T-cell (primary cell): ENCODE measurements at places on chromosomes 3 and 15.
A peak's percentile ranks its signal among the peaks of the same experiment; 100 is the strongest.

GRCh38 chr3:18033581-18034108 is 291.2 kb upstream of the TBC1D5 start:
- DNase-seq, result no peak

DNA sequence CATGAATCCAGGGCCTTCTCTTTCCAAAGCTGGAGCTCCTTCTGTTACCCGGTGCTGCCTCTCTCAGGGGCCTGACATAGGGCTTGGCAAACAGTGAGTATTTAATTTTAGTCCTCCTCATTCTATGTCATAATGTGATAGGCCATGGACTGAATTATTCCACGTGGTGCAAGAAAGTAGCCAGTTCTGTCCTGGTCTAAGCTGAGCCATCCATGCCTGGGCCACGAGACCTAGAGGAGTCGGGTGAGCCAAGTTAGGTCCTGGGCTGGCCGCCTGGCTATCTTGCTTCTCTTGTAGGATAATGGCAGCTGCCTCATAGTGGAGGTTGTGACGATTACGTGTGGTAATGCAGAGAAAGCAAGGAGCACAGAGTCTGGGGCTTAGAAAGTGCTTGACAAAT is 170.6 kb downstream of the FAM43A start:
- no peak for DNase-seq

DNA sequence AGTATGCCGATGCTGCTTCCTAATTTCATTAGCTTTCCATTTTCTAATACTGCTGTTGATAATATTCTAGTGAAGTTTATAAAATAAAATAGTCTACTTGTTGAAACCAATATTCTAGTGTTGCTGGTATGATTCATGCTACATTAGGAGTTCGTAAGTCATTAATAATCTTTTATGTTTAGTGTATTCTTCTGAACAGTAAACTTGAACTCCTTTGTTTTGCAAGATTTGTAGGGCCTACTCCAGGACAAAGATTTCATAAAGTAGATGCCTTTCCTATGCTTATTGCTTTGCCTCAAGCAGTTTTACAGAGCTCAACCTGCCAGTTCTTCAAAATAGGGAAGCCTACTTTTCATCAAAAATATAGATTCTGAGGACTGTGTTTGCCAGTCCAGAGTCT is 111.5 kb downstream of the RSRC1 start:
- no peak for DNase-seq

DNA sequence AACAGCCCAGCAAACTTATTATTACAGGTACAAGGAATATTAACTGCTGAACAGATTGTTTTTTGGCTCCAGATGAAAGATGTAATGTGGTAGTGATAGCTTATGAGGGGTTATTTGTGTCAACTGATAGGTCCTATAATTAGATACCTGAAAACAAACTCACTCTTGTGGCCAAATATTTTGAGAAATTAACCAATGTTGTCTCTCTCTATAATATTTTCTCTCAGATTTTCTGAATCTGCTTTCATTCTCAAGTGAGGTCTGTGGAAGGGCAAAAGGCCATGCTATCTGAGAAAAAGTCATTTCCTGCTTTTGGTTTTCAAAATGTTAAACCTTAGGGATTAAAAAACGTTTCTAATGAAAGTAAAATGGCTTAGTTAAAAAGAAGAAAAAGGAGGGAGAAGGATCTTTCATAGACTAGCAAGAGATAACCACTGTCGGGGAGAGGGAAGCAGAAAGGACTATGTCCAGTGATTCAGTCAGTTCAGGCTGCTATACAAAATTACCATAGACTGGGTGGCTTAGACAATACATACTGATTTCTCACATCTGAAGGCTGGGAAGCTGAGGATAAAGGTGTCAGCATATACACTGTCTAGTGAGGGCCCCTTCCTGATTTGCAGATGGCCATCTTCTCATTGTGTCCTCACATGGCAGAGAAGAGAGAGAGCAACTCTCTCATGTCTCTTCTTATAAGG is 277.5 kb upstream of the P2RY1 start:
- no peak for DNase-seq

GRCh38 chr3:129058441-129059200 is 2.0 kb upstream of the GP9 start:
- no peak for DNase-seq

- no peak for DNase-seq
Measured at GRCh38 chr15:53709821-53710220, 49.6 kb downstream of the WDR72 start.

DNA sequence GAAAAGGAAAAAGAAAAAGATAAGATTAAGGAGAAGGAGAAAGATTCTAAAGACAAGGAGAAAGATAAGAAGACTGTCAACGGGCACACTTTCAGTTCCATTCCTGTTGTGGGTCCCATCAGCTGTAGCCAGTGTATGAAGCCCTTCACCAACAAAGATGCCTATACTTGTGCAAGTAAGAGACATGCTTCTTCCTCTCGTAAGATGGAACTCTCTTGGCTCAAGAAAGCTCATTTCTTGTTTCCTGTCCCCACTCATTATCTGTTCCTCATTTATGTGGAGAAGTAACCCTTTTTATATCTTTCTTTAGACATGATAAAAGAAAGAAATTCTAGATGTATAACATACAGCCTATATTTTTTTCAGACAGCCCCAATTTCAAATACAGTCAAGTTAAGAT is 101.4 kb downstream of the KLHL25 start:
- DNase-seq, result no peak

DNA sequence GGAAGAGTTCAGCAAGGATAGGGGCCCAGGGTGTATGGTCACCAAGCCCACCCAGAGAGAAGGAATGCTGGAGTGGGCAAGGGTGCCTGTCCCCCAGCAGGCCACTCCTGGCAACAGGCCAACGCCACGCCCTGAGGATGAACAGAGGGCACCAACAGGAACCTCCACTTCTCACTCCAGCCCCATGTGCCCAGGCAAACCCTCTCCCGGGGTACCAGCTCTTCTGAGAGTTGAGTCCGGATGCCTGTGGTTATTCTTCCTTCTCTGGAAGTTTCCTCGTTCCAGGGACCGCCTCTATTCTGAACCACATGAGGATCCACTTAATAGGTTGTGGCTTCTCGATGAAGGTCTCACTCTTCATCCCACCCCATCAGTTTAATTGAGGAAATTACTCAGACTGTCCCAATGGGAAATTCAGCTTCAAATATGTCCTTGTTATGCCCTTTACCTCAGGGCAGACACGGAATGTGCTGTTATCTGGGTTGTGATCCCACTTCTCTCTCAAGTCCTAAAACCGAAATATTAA is 114.3 kb downstream of the LIPC start:
- DNase-seq, result no peak

DNA sequence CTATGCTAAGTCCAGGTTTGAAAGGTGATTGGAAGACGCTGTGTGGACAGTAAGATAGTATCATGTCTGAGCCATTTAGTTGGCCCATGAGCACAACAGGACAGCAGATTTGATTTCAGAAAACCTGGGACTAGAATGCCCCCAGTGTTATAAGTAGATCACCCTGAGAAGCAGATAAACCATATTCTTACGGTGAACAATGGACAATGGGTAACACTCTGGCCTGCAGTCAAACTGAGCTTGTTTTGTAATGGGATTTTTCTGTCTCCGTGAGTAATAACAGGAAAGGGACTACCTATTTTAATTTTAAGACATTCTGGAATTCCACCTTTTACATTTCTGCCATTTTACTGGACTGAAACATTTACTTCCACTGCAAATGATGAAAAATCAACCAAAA is 71.5 kb downstream of the LDHAL6B start:
- no peak for DNase-seq

DNA sequence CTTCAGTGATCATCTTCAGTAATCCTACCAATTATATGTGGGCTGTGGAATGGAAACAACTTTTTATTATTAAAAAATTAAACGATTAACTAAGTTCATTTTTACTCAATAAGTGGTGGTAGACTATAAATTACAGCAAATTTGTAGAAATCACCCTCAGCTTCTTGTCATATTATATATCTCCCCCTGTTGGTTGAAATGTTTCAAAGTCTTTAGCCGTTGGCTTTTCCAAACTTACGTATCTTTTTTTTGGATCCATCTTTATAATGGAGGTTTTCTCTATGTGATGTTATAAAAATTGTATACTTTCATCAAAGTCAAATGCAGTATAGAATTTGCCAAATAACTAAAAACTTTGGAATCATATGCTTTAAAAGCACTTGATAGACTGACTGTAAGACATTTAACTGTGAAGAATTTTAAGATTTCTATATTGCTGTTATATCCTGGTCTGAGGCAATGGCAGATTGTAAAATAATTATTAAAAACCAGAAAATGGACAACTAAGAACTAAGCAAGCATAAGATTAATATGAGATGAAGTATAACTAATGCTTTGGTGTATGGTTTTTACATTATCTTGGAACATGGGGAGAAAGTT is 44.7 kb downstream of the ATP11B start:
- no peak for DNase-seq

GRCh38 chr3:172953571-172953970 is 187.5 kb downstream of the SPATA16 start:
- DNase-seq, result no peak

DNA sequence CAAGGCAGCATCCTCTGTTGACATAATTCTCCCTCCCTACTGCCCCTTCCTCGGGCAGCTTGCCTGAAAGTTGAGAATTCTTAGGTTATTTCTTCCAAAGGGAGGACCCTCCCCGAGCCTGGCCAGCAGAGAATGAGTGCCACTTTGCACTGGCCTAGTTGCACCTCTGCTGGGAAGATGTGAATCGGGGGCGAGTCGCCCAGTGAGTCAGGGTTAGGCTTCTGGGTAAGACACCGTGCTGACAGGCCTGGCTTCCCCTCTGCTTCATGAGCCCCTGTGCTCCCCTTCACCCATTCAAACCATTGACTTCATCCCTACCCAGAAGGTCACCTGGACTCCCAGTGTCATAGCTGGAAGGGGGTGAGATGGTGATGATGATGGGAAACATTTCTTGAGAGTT is 82.3 kb downstream of the AAGAB start:
- DNase-seq, result no peak

GRCh38 chr3:120438216-120438615 is 12.6 kb downstream of the FSTL1 start:
- DNase-seq, result no peak

GRCh38 chr3:155753038-155753639 is 8.3 kb upstream of the PLCH1 start:
- DNase-seq, result no peak

- no peak for DNase-seq
Measured at GRCh38 chr3:10515396-10515795, 10.0 kb upstream of the ATP2B2 start.

DNA sequence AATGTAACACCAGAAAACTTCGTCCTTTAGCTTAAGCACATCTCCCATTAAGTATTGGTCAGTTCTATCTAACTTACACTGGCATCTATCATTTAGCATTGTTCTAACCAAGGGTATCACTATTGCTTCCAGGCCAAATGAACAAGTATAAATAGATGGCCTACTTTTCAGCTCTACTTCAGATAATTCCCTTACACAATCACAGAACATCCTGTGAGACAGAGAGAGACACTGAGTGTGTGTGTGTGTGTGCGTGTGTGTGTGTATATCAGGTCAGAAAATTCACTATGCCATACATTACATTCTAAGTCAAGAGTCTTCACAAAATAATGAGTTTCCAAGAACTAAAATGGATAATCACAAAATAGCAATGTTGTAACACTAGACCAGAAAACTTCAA is 39.1 kb downstream of the SCAPER start:
- no peak for DNase-seq

- DNase-seq, result no peak
Measured at GRCh38 chr3:99434190-99434589, 204.2 kb upstream of the COL8A1 start.

- DNase-seq, result peak; percentile 74
Measured at GRCh38 chr3:187739561-187740332, 5.5 kb downstream of the BCL6 start.

- DNase-seq, result no peak
Measured at GRCh38 chr3:63051920-63052319, 176.7 kb upstream of the CADPS start.

DNA sequence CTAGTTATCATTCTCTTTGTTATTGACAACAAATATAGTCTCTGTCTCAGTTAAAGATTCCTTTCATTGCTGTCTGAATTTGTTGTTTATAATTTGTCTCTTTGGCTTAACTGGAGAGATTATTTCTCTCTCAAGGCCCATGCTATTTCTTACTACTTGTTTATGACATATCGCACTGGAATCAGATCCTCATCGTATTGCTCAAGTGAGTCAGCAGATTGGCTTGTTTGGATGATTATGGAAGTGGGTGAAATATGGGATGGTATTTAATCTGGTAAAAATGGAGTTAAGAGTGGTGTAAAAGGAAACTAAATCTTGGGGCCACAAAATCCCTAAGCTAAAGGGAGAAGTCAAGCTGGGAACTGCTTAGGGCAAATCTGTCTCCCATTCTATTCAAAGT is 613.1 kb downstream of the SI start:
- DNase-seq, result no peak

DNA sequence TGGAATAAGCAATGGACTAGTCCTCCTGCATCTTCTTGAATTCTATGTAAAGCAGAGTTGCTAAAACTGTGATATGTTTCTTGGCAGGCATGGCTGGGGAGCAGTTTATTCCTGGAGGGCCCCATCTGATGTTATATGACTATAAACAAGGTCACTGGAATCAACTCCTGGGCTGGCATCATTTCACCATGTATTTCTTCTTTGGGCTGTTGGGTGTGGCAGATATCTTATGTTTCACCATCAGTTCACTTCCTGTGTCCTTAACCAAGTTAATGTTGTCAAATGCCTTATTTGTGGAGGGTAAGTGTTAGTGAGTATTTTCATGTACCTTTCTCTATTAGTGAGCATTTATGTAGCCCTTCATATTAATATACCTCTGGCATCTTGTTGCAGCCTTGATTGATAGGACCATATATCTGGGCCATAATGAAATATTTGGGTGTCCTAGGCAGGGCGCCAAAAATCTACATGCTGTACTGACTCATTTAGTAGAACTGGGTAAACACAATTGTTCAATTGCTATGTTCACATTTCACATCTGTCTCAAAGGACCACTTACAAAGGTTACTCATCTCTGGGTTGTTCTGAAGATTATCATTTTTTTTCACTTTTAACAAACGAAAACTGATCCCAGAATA is 52.6 kb upstream of the ADGRG7 start:
- no peak for DNase-seq
